Endodermal cell (in vitro differentiated cells): ENCODE measurements at places on chromosomes 6 and 20. TPM values are rescaled to one million over a fixed set of nuclear protein-coding genes. Genes with fewer than 3 reads are reported as not detected.

The SLC24A3 gene
- 1.3 to 2.4 TPM (median 1.5 TPM) in 3 replicates for total RNA-seq

The SMPDL3A gene
- total RNA-seq, result 2.8 TPM in 2 replicates

The EFCAB8 gene
- 0.81 and 1.0 TPM in 2 replicates for total RNA-seq

The BCAS4 gene
- total RNA-seq, result 9.5 and 9.6 TPM in 2 replicates
